Stimulated activated CD8-positive, alpha-beta memory T cell treated with anti-CD3 and anti-CD28 coated beads, Interleukin-7, amount 100 ng/mL, for 1 hour (primary cell): ENCODE measurements at places on chromosomes 2 and 18.
A peak's percentile ranks its signal among the peaks of the same experiment; 100 is the strongest.

- no peak for DNase-seq
Measured at GRCh38 chr2:99421469-99421868, 68.3 kb downstream of the REV1 start.

DNA sequence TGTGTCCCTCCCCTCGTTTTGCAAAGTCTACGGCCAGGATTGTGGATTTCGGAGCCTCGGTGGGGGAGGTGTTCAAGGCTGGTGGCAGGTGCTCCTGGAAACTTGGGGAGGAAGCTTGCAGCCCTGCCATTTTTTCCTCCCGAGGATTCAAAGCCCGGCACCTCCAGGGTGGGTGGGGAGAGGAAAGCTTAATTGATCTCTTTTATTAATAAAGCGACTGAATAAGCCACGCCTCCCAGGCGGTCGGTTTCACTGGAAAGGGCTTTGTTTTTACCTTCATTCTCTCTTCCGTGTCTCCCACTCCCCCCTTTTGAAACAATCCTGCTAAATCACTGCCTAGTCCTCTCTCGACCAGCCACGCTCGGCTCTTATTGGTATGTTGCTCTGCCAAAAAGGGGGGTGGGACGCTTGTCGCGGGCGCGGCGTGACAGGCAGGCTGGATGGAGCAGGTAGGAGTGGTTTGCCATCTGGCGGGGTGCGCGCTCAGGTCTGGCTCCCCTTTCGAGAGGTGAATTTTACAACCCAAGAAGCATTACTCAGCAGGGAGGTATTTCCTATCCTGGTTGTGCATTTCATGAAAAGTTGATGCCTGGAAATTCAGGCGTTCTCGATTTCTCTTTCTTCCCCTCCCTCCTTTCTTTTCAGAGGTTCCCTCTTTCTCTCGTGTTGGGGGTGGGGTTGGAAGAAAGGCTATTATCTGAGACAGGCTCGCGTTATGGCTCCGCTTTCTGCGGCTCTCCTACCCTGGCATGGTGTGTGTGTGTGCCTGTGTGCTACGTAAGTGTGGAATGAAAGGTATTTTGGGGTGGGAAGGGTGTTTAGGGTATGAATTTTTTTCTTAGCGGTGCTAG, 1.4 kb downstream of the NEDD4L start:
- DNase-seq = no peak

DNA sequence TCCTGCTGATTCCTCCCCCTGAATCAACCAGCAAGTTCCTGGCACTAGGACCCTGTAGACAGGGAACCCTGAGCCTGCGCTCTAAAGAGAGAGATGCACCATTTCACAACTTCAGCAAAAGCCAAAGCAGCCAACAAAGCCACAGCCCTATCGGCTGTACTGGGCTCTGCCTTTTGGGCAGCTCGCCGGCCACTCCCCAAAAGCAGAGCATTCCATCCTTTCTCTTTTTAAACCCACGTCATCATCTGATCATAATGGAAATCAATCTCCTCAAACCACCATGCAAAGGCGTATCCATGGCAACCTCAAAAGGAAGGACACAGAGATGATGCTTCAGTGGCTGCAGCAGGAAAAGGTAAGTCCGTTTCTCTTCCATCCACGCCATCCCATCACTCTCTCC, 5.3 kb upstream of the DCTN1 start:
- DNase-seq = no peak

- DNase-seq = no peak
Measured at GRCh38 chr2:63741884-63742579, 99.7 kb upstream of the UGP2 start.

DNA sequence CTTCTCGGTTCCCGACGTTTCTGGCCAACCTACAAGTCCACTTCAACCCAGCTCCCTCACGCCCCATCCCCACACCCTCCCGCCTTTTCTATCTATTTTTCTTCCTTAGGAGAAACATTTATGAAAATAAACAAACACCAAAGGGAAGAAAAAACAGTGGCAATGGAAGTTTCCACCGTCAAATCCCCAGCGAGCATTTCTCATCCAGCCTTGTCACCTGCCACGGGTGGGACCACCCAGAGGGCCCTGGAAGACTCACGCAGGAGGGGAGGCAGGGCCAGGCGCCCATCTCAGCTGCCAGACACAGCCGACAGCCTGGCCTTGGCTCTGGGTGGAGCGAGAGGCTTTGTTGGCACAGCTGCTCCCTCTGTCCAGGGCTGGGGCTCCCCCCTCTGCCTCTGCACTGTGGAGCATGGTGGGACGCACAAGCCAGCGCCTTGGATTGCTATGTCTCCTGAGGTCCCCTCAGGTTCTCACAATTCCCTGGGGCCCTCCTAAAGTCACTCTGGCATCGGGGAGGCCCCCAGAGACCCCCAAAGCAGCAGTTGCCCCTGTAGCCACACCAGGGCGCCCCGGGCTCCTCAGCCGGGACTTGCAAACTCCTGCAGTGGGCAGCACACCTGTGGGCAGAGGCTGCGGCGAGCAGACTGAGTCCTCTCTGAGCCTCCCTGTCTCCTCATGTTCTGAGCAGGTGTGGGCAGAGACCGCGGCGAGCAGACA, 395.7 kb upstream of the SALL3 start:
- no peak for DNase-seq

DNA sequence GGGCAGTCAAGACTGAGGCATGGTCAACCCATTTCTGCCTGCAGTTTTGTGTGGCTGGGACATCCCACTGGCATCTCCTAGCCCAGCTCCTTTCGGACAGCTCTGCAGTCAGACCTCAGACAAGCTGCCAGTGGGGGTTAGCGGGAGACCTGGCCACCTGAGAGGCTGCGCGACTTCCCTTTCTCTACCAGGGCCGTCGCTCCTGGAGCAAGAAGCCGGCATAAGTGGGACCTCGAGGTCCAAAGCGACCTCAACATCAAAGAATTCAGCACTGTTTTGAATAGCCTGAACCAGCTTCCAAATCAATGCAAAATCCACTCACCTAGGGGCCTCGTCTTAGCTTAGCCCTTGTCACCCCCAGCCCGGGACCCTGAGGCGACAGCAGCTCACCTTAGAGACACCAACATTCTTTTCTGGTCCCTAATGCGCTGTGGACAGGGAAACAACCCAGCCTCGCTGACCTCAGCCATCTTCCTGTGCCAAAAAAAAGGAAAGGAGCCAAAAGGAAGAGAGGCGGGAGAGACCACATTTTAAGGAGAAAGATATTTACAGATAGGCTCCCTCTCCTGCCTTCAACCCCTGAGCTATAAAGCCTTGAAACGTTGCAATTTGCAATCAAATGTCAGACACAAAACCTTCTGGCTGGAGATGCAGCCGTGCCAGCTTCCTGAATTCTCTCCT, 81.2 kb downstream of the GFPT1 start:
- no peak for DNase-seq

DNA sequence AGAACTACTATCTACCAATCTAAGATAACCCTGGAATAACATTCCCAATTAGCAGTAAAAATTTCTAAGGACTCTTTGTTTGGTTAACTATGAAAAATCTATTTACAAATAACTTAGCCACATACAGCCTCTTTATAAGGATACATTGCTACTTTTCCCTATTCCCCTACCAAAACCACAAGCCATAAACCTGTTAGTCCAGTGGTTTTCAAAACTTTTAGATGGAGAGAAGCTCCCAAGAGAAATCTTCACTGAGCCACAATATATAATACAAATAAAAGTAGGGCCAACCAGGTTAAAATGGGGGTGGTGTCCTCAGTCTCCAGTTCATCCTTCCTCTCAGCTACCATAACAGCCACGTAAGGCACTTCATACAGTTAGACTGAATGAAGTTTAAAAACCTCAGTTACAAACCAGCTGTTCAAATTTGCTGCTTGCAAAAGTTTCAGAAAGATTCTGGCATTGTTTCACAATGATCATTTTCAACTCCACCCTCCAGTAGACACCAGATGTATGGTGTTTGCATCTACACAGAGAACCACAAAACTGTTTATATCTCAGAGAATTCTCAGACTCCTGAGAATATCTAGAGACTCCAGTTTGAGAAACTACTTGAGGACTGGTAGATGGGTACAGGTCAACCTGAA, 26.0 kb downstream of the SOS1 start:
- DNase-seq = no peak

GRCh38 chr18:58196881-58197872, 153.2 kb downstream of the NEDD4L start:
- no peak for DNase-seq

- DNase-seq = no peak
Measured at GRCh38 chr2:88074854-88075292, 7.2 kb downstream of the SMYD1 start.

GRCh38 chr2:101418460-101419095, 31.3 kb upstream of the CREG2 start:
- no peak for DNase-seq

DNA sequence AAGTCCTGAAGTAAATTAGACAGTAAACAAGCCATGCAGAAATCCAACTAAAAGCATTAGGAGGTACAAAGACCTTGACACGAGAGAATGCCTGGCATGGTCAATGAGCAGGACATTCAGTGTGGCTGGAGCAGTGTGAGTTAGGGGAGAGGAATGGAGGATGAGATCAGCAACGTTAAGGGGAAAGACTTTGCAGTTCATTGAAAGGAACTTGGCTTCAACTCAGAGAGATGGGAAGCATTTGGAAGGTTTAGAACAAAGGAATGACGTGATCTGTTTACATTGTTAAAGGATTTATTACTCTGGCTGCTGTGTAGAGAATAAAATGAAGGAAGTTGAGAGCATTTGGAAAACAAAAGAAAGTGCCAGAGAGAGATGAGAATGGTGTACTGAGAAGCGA, 621.3 kb downstream of the XIRP2 start:
- DNase-seq = no peak

DNA sequence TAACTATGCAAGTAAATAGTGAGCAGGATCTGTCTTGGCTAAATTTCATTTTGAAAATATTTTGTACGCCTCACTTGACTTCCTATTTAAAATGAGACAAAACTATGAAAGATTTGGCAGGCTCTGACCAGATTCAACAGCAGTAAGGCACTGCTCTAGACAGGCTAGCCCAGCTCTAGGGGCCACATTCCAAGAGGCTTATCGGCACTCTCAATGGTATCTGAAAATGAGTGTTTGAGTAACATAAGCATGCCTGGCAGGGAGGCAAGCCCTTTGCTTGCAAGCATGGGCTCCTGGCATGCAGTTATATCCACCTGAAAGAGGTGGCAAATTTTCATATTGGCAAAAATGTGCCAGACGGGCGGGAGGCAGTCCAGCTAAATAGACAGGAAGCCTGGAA, 10.5 kb downstream of the CAPN13 start:
- DNase-seq = no peak

GRCh38 chr2:30105556-30105955, 41.3 kb upstream of the YPEL5 start:
- DNase-seq = no peak

DNA sequence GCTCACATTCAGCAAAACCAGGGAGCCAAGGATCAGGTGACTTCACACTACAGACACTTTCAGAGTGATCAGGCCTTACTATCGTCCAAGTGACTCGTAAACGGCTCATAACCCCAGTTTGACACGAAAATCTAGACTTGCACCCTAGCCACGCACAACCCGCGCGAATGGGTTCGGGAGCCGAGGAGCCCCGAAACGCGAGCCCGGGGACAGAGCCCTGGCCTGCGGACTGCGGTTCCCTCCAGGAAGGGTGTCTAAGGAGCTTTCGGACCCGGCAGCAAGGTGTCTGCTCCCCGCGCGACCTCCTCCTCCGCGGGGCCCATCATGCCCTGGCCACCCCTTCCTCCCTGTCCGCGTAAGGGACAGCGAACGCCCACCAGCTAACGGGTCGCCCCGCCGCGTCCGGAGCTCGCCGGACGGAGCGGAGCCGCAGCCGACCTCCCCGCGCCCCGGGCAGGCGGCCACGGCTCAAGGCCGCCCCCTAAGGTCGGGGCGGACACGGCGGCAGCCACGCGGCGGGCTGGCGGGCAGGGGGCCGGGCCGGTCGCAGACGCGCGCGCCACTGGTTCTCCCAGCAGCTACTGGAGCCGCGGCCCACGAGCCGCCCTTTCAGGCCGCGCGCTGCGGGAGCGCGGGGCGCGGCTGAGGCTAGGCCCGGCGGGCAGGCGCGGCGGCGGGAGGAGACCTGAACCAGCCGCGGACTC, 575 bp downstream of the ATL2 start:
- peak; percentile 19 for DNase-seq

DNA sequence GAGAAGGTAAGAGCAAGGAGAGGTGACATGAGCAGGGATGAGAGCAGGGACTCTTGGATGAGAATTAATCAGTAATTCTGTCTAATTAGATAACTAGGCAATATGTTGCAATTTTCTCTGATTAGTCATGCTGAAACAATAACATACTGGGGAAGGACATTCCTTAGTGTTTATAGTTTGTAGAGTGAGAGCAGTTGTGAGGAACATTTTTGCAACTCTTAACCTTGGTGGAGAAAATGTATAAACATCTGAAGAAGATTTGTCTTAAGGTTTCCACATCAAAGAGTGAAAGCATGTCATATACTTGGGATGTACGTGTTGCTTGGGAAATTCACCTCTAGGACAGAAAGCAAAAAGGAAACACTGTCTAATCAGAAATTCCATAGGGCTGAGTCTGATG, 955.4 kb upstream of the FANCL start:
- DNase-seq = no peak

GRCh38 chr2:204655101-204655500, 109.8 kb downstream of the PARD3B start:
- no peak for DNase-seq

GRCh38 chr2:63842149-63843061, 709 bp downstream of the UGP2 start:
- no peak for DNase-seq

DNA sequence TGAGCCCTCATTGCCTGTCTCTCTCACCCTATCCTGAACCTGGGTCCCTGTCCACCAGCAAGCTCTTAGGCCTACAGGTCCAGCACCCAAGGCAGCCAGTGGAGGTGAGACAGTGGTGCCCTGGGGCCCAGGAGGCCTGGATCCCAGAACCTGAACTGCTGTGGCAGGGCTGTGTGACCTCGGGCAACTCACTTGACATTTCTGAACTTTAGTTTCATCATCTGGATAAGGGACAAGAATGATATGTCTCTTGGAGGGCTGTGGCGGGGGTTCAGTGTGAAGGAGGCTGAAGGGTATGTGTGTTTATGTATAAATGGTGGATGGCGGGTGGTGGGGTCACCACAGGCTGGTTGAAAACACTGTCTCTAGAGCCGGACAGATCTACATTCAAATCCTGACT, 10.9 kb downstream of the CIB4 start:
- DNase-seq = no peak

- DNase-seq = no peak
Measured at GRCh38 chr18:76573325-76574025, 78.4 kb upstream of the ZNF516 start.

- no peak for DNase-seq
Measured at GRCh38 chr2:74856004-74856578, 22.2 kb downstream of the HK2 start.

GRCh38 chr2:45003579-45004551, 5.4 kb downstream of the SIX2 start:
- no peak for DNase-seq

DNA sequence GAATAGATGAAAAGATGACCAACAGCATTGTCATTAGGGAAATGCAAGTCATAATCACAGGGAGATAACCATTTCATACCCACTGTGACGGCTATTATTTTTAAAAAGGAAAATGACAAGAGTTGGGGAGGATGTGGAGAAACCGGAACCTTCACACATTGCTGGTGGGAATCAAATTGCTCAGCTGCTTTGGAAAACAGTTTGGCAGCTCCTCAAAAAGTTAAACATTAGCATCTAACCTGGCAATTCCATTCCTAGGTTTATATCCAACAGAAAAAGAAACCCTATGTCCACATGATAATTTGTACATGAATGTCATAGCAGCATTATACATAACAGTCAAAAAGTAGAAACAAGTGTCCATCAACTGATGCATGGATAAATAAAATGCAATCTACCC, 58.2 kb downstream of the KCNG3 start:
- DNase-seq = no peak

GRCh38 chr2:37287966-37288365, 36.7 kb downstream of the PRKD3 start:
- DNase-seq = no peak
